ENCODE measurements at places on chromosomes 1 and 21.
A peak's percentile ranks its signal among the peaks of the same experiment; 100 is the strongest.

DNA sequence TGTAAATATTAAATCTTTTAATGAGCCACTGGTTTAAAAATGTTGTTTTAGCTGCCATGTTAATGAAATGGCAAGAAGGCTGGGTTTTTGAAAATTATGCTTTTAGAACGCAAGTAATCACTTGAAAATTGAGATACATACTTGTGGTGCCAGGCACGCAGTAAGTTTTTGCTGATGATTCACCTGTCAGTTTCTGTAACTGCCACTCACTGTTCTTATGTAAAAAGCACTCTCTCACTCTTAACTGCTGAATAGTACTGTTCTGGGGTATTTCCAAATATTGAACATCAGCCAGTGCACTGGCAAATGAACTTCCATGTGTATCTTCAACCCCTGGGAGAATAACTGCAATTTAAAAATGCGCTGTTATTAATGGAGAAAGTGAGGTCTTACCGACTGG lies 17.9 kb downstream of the LGALS8 start:
- DNase-seq, result no peak

GRCh38 chr1:151653397-151653796 lies 41.5 kb downstream of the SNX27 start:
- no peak for DNase-seq

DNA sequence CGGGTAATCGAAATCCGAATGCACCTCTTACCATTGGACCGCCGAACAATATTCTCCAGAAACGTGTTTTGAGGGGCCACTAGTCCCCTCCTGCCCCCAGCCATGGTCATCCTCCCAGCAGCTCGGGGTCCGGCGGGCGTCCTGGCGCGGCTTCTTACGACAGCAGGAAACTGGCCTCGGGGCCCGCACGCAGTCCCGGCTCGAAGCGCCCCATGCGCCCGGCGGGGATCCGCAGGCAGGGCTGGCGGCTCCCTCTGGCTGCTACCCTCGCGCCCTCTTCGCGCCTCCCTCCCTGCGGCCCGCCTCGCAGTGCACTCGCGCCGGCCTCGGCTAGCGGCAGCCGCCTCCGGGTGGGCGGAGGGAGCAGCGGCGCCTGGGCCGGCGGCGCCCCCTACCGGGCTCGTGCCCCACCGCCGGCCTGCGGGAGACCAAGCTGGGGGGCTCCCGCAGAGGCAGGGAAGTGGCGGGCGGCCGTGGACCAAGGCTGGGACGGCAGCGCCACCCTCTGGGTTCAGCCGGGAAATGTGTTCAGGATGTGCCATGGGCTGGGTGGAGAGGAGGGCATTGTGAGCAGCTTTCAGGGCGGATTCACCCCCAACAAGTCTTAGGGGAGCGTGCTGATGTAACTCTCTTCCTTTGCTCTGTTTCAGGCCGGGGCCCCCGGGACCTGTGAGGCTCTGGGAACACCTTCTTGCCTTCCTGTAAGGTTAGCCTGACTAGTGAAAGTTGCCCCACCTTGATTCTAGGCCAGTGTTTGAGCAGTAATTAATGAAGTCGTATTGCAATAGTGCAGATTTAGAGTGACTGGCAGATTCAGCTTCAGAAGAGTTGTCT lies at the start of gene KCNH1:
Gene KCNH1 (minus strand): TSS at position 313 of the 834 bp plus-strand sequence. CDS start 203 bp downstream, at position 110.
- peak; percentile 87 for DNase-seq

- no peak for DNase-seq
Measured at GRCh38 chr1:14215151-14215550, 383.3 kb upstream of the KAZN start.

- no peak for DNase-seq
Measured at GRCh38 chr1:102098536-102098935, 101.8 kb upstream of the OLFM3 start.

- no peak for DNase-seq
Measured at GRCh38 chr21:44420416-44421205, 34.7 kb upstream of the LRRC3 start.

GRCh38 chr1:224380003-224380402 lies 23.3 kb downstream of the CNIH4 start:
- DNase-seq, result no peak

Data from NCI-H1092 (cell line).